GM23248 (cell line): ENCODE measurements at places on chromosomes 5 and 9. TPM values are rescaled to one million over a fixed set of nuclear protein-coding genes. Genes with fewer than 3 reads are reported as not detected.

PDCD1LG2 gene
- 34.7 and 36.8 TPM in 2 replicates for total RNA-seq

LHX3 gene
- total RNA-seq = not detected in 2 replicates

PCA3 gene
- not detected in 2 replicates for total RNA-seq

SLC6A18 gene
- total RNA-seq = not detected in 2 replicates

FOXI1 gene
- total RNA-seq = not detected in 2 replicates

MYOZ3 gene
- total RNA-seq = 0.13 and 0.32 TPM in 2 replicates

PLPPR1 gene
- total RNA-seq = not detected in 2 replicates

OR1Q1 gene
- total RNA-seq = not detected in 2 replicates

LYRM7 gene
- total RNA-seq = 7.5 and 8.5 TPM in 2 replicates

SLC23A1 gene
- total RNA-seq = not detected in 2 replicates

FABP6 gene
- not detected in 2 replicates for total RNA-seq

SPATA31A3 gene
- total RNA-seq = not detected in 2 replicates

MZB1 gene
- total RNA-seq = not detected in 2 replicates

IFNA5 gene
- total RNA-seq = not detected in 2 replicates

PNPLA7 gene
- total RNA-seq = 0.54 and 0.89 TPM in 2 replicates

SNX18 gene
- total RNA-seq = 74.4 and 77.3 TPM in 2 replicates

DMGDH gene
- total RNA-seq = 0.38 and 1.6 TPM in 2 replicates

IFNA13 gene
- not detected in 2 replicates for total RNA-seq

PCBD2 gene
- 4.9 and 10.1 TPM in 2 replicates for total RNA-seq

PPP3R2 gene
- total RNA-seq = not detected in 2 replicates

CMYA5 gene
- 0.97 and 1.0 TPM in 2 replicates for total RNA-seq

ARHGEF37 gene
- total RNA-seq = 0.76 and 0.97 TPM in 2 replicates

SAXO1 gene
- not detected in 2 replicates for total RNA-seq

RNF183 gene
- total RNA-seq = not detected in 2 replicates

GPR150 gene
- 1.1 TPM in 1 of 2 replicates, not detected in the other for total RNA-seq

PRUNE2 gene
- 6.8 and 8.8 TPM in 2 replicates for total RNA-seq

PDLIM4 gene
- total RNA-seq = 84.4 and 107 TPM in 2 replicates

BSPRY gene
- total RNA-seq = not detected in 2 replicates

ATP10B gene
- not detected in 2 replicates for total RNA-seq

FANCC gene
- 1.5 and 5.0 TPM in 2 replicates for total RNA-seq

LPAR1 gene
- total RNA-seq = 90.3 and 90.8 TPM in 2 replicates

BARX1 gene
- total RNA-seq = not detected in 2 replicates

N4BP3 gene
- total RNA-seq = 0.32 and 0.38 TPM in 2 replicates

CDC25C gene
- 4.5 and 5.9 TPM in 2 replicates for total RNA-seq

NRG2 gene
- total RNA-seq = not detected in 2 replicates

IFNA21 gene
- total RNA-seq = not detected in 2 replicates
